ENCODE measurements at places on chromosomes 16 and 17.
A peak's percentile ranks its signal among the peaks of the same experiment; 100 is the strongest.

GRCh38 chr16:82197540-82198240 lies 27.7 kb upstream of the MPHOSPH6 start:
- no peak for DNase-seq

DNA sequence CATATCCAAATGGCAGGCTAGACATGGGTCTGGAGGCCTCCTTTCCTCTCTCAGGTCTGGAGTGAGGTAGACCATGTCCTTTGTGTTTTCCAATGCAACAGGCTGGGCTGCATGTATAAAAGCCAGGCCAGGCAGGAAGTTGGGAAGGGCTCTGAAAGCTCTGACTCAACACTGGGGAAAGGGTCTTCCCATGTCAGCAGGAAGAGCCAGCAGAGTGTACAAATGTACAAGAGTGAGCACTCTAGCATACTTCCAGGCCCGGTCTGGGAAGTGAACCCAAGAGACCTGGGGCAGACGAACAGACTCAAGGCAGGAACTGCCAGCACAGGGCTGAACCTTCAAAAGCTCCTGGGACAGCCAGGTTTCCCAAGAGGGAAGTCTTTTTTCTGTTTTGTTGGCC lies 7.0 kb downstream of the ATPAF2 start:
- DNase-seq, result no peak

DNA sequence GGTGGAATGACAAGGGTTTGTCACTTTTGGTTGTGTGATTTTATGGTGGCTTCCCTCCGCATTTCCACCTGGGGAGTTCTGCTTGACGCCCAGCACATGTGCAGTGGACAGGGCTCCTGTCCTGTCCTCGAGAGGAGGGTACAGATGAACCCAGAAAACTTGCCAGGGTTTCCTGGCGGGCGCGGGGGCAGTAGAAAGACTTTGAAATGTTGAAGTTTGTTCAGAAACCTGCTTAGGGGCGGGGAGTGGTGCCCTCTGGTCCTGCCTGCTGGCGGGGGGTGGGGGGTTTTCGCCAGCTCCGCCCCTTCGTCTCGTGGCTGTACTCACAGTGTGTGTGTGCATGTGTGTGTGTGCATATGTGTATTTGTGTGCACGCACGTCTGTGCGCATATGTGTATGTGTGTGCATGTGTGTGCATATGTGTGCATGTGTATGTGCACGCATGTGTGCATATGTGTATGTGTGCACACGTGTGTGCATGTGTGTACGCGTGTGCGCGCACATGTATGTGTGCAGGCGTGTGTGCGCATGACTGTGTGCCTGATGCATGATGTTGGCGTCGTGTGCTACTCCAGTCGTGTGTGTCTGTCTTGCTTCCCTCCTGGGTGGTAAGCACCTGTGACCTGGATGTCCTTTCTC lies 6.8 kb downstream of the FN3KRP start:
- no peak for DNase-seq

DNA sequence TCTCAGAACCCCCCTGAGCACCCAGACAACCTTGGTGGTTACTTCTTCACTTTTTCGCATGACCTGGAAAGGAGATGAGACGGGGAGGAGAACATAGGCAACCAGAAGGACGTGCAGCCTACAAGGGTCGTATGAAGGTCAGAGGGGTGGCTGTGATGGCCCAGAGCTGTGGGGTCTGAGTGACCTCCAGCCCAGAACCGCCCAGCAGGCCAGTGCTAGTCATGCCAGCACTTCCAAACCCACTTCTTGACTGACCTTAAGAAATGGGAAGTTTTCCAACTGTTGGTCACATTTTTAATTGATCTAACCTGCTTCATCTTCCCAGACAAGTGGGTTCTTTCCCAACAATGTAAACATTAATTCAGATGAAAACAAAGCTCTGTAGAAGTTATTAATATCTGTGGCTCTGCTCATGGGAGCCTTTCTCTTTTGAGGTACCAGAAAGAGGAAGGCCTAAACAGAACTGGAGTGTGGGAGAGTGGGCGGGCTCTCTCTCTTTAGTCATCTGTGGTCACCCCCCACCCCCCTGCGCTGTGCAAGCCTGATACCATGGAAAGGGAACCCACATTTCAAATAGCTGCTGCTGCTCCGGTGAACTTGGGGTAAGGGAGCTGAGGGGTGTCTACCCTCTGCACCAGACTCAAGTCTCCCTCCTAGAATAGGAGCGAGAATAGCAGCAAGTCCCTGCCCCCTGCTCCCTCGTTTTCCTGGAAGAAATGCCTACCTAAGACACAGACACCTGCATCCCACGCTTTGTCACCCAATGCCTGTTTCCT lies 101.6 kb downstream of the RAB11FIP4 start:
- DNase-seq, result peak; percentile 70

GRCh38 chr17:55300479-55301290 lies 35.9 kb downstream of the HLF start:
- no peak for DNase-seq

GRCh38 chr17:82786427-82786826 lies 34.6 kb downstream of the TBCD start:
- no peak for DNase-seq

DNA sequence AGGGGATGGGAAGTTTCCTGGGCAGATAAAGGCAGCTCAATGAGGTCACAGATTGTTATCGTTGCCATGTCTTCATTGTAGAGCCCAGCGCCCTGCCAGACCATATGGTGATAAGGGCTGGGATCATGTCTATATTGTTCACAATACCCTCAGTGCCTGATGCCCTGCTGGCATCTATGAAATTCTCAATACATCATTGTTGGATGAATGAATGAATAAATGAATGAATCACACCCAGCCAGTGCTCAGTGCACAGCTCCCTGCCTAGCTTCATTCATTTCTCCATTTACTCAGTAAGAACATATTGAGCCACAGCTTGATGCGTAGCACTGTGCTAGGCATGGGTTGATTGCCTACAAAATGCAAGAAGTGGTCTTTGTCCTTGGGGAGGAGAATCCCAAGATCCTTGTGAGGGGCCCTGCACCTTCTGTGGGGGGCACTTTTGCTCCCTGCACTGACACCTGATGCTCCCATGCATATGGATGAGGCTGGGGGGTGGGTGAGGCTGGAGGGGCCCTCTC lies 29.7 kb downstream of the MRC2 start:
- DNase-seq, result no peak

DNA sequence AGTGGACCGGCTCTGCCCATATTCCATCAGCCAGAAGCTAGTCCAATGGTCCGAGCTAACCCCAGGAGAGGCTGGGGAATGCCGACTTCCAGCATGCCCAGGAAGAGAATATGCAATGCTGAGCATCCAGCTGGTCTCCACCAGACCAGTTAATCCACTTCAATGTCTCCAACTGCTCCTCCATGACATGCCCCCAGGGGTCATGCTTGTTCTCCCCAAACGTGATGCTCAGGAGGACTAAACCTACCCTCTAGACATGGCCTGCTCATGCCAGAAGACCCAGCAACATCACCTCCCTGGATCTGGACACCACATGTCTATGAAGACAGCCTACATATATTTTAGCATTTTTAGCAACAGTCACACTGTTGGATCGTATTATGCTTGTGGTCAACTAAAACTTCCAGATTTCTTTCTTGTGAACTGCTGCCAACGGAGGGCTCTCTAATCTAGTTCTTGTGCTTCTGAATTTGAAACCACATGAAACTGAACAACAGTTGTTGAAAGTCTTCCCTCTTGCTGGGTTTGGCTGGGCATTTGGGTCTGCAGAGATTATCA lies 245.1 kb downstream of the SOX9 start:
- DNase-seq, result no peak

GRCh38 chr17:51150932-51151331 lies 2.4 kb upstream of the NME1 start:
- DNase-seq, result no peak

DNA sequence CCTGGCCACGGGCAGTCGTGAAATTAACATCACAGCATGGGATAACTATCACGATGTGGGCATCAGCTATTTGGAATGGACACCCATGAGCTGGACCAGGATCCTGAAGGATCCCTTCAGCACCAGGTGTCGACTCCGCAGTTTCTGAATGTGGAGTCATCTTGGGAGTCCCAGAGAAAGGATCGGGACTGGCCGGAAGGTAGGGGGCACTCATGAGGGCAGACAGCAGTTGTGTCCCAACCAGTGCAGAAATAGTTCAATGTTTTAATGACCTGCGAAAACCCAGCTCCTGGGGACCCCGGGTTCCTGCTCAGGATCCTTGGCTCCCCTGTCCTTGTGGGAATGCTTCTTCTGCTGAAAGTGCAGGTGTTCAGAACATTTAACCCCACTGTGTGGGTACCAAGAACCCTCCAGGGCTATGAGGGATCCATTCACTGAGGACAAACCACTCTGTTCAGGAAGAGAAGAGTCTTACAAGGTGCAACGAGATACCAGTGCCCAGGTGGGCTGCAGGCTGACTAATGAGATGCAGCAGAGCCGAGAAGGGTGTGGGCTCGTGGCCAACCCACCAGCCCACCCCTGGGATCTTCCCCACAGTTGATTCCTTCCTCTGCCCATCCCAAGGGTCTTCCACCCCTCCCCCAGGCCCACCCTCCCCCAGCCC lies 154.8 kb downstream of the SALL1 start:
- no peak for DNase-seq

GRCh38 chr16:69003500-69003899 lies 102.0 kb upstream of the HAS3 start:
- no peak for DNase-seq

DNA sequence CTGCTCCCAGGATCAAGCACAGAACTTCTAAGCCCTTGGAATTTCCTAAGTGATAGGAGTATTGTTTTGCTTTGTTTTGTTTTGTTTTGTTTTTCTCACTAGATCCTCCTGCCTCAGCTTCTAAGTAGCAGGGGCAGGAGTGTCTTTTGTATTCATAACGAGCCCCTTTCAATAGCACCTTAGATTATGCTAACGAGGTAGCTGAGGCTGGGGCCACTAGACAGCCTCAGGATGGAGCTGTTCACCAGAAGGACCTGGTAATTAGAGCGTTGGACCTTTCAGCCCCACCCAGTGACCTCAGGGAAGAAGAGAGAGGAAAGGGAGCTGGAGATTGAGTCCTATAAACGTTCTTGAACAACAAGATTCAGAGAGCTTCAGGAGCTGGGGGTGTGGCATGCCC lies 43.6 kb downstream of the IKZF3 start:
- DNase-seq, result no peak

- DNase-seq, result no peak
These were observed 10.6 kb upstream of the IL17C start for GRCh38 chr16:88627531-88628411.

DNA sequence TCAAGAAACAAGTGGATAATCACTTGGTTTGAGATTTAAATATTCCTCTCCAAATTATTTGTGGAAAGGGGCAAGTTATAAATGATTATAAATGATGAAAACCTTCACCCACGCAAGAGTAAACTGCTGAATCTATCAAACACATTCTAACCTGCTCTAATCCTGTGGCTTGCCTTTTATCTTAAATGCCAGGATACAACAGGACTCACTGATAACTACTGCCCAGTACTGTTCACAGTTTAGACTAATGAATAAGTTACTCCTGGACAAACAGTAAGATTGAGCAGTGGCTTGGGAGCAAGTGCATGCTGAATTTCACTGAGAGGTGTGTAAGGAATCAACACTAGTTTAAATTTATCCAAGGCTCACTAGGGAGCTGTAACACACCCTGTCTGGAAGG lies 31.1 kb downstream of the IGF2BP1 start:
- DNase-seq, result no peak

- no peak for DNase-seq
These were observed 10.9 kb downstream of the LLGL2 start for GRCh38 chr17:75536366-75536765.

GRCh38 chr16:81237282-81237681 lies 1.2 kb upstream of the BCO1 start:
- no peak for DNase-seq

- peak; percentile 50 for DNase-seq
These were observed 12.2 kb downstream of the BANP start for GRCh38 chr16:87963400-87963799.

DNA sequence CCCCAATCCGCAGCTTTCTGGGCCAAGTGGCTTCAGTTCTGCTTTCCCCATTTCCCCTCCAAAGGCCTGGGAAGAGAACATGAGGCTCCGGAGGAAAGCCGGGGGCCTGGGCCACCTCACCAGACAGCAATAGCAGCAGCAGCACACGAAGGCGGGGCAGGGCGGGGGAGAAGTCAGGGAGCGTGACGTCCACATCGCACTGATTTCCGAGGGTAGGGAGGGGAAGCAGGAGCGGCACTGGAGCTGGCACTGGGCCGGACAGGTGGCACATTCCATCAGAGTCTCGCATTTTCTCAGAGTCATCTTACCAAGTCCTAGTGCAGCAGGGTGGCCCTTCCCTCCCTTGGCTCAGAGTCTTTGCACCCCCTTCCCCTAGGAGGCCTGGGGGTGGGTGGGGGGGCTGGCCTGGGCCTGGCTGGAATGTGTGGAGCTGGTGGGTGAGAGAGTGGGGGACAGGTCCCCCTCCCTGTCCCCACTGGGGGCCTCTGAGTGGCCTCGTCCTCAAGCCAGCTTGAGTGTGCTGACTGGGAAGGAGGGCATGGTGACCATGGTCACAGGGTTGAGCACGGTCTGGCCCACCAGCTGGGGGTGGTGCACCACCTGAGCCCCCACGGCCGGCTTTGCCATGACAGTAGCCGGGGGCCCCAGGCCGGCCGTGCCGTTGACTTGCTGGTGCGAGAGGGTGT lies 14.3 kb downstream of the MNT start:
- no peak for DNase-seq

DNA sequence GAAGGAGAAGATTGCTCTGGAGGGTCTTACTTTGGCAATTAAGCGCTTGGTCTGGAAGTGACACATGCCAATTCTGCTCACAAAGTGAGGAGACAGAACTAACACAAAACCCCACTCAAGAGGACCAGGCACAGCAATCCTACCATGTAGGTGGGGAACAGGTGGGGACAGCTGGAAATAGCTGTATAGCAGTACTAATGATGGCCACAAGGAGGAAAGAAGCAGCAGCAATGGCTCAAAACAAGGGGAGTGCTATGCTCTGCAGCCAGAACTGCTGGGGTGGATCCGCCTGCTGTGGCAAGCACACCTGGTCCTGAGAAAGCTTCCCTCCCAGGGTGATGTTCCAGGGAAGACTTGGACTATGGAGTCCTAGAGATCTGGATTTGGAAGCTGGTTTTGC lies 17.0 kb upstream of the TMEM132E start:
- no peak for DNase-seq

DNA sequence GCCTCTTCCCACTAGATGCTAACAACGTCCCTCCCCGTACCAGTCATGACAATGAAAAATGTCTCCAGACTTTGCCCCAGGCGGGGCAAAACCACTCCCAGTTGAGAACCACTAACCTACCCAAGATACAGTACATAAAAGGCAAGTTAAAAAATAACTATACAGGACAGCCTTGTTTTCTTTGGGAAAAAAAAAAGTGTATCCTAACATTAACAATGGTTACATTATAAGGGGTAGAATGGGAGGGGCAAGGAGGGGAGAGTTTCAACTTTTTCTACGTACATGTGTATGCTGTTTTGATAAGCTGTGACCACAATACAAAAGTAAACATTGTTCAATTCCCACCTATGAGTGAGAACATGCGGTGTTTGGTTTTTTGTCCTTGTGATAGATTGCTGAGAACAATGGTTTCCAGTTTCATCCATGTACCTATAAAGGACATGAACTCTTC lies 94.9 kb downstream of the TOX3 start:
- DNase-seq, result no peak

GRCh38 chr16:69294051-69294450 lies 17.1 kb upstream of the VPS4A start:
- DNase-seq, result no peak

- DNase-seq, result no peak
These were observed 13.1 kb downstream of the CTU2 start for GRCh38 chr16:88719267-88719932.
